ENCODE measurements at places on chromosomes 7 and 10.
A peak's percentile ranks its signal among the peaks of the same experiment; 100 is the strongest.

DNA sequence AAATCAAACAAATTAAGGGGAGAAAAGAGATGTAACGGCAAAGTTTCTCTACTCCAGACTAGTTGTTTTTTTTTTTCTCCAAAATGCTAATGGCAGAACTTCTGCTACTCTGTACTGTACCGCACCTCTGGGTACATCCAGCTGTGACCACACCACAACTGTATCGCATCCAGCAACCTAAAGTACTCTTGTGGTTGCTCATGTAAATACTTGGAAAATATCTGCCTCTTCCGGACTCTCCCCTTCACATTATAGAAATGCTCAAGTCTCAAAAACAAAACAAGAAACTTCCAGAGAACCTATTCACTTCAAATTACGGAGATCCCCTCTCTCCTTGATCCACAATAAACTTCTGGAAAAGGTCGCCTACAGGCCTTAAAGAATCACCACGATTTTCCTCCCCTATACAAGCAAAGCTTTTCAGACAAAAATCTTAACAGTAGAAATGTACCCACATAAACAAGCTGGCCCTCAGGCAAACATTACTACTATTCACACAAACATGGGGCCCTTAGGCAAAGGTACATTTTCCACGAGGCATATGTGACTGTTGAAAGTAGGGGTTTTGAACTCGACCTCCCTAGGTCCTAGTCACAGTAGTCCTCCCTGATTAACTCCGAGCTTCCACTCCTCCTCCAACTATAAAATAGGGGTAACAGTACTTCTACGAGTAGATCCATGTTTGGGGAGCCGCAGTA is 222.9 kb upstream of the MKLN1 start:
- DNase-seq = peak; percentile 30

GRCh38 chr7:105690325-105690945 is 109.1 kb upstream of the EFCAB10 start:
- no peak for DNase-seq

- no peak for DNase-seq
These were observed 266.2 kb downstream of the SLC25A13 start for GRCh38 chr7:96055717-96056116.

GRCh38 chr10:110426294-110427181 is 71.2 kb upstream of the DUSP5 start:
- DNase-seq = no peak

- DNase-seq = no peak
These were observed 29.5 kb upstream of the ARHGAP22 start for GRCh38 chr10:48634198-48634983.

DNA sequence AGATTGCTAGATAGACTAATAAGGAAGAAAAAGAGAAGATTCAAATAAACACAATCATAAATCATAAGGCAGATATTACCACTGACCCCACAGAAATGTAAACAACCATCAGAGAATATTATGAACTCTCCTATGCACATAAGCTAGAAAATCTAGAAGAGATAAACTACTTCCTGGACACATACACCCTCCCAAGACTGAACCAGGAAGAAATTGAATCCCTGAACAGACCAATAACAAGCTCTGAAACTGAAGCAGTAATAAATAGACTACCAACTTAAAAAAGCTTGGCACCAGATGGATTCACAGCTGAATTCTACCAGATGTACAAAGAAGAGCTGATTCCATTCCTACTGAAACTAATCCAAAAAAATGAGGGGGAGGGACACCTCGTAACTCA is 24.5 kb upstream of the STARD3NL start:
- DNase-seq = no peak

- DNase-seq = no peak
These were observed 2.0 kb upstream of the PLPP4 start for GRCh38 chr10:120455004-120455403.

GRCh38 chr7:85320699-85321476 is 134.0 kb upstream of the SEMA3D start:
- no peak for DNase-seq

All from CD8-positive, alpha-beta memory T cell (primary cell).